ENCODE measurements at places on chromosomes 7 and 10. TPM values are rescaled to one million over a fixed set of nuclear protein-coding genes. Genes with fewer than 3 reads are reported as not detected.

Gene TAS2R3
- total RNA-seq = 0.52 TPM

Gene TSPAN15
- 9.7 TPM for total RNA-seq

Gene TMEM225B
- total RNA-seq = 1.5 TPM

Gene CELF2
- total RNA-seq = 42.4 TPM

Gene HOXA1
- 0.28 TPM for total RNA-seq

Data from thymus (tissue), 14 donors.